WERI-Rb-1 (cell line): ENCODE measurements at places on chromosomes 6 and 20.

DNA sequence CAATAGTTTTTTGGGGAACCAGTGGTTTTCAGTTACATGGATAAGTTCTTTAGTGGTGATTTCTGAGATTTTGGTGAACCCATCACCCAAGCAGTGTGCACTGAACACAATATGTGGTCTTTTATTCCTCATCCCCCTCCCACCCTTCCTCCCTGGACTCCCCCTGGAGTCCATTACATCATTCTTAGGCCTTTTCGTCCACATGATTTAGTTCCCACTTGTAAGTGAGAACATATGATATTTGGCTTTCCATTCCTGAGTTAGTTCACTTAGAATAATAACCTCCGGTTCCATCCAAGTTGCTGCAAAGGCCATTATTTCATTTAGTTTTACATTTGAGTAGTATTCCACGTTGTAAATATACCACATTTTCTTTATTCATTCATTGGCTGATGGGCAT, 28.3 kb downstream of the RPP40 start:
- DNase-seq, result no peak

DNA sequence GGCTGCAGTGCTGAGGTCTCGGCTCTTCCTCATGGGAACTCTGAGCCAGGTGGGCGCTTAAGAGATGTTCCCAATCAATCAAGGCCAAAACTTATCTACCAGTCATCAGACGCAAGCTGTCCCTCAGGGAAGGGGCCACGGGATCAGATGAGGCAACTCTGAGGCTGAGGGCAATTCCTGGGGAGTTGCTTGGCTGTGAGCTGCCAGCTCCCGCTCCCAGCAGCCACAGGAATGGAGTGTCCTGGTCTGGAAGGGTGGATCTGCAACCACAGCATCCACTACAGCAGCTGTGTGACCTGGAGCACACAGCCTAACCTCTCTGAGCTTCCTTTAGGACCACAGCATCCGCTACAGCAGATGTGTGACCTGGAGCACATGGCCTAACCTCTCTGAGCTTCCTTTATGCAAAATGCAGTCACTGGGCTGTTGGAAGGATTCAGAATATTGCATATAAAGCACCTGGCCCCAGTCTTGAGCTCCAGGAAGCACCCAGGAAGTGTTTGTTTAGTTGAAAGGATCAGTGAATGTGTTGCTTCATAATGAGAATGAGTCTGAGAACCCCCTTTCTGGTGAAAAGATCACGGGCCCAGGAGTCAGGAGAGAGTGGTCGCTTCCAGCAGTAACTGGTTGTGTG, 60.9 kb downstream of the TFAP2C start:
- DNase-seq, result no peak

GRCh38 chr6:122758927-122759334, 20.6 kb upstream of the FABP7 start:
- DNase-seq, result no peak

DNA sequence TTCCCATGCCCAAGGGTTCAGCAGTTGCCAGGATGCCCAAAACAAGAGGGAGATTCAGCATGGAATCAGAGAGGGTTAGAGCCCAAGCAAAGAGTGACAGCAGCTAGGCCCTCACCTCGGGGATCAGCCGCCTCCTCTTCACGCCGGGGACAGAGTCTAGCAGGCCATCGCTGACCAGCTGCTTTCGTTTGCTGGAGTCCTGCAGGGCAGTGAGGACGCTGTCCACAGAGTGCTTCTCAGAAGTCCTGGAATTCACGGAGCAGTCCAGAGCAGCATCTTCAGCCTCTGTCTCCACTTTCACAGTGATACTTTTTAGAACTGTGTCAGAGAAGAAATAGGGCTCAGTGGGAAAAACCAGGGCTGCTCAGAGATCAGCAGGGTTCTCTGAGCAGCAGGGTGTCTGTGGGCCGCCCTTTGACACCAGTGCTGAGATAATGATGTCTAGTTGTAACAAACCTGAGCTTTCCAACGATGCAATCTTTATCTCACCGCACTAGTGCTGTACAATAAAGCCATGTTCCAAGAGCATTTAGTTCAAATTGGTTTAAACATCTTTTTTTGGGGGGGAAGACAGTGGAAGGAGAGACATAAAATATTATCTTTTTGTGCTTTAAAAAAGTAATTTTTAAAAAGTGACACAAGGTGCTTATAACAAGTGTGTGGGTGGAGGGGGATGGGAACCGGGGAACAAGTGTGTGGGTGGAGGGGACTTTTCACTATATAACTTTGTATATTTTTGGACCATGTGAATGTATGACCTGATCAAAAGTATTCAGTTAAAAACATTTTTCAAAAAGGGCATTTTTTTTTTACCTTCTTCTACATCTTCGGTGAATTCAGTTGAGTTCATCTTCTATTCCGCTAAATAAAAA, 16.6 kb downstream of the BEND3 start:
- no peak for DNase-seq

DNA sequence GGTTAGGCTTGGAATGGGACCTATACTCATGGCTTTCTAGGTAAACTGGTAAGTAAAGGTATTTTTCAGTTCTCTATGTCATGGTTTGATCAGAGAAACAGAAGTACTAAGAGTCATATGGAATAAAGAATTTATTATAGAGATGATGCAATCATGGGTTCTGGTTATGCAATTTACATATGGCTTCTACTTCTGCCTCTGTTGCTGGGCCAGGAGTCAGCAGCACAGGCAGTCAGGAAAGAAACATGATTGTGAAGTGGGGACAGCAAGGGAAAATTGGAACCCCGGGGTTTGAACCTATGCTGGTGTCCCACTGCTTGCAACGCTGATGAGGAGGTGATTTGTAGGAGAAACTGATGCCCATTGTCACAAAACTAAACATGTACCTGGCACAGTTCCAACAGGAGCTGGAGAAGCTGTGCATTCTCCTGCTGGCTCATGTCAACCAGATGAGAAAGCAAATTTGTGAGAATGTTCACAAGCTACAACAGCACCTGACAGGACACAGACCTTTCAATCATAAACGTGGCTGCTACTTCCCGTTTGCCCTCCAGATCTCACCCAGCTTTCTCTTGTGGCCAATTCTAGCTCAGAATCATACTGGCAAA, 887.1 kb downstream of the TFAP2A start:
- no peak for DNase-seq

GRCh38 chr6:85975957-85976356, 333.3 kb upstream of the SYNCRIP start:
- DNase-seq, result no peak

DNA sequence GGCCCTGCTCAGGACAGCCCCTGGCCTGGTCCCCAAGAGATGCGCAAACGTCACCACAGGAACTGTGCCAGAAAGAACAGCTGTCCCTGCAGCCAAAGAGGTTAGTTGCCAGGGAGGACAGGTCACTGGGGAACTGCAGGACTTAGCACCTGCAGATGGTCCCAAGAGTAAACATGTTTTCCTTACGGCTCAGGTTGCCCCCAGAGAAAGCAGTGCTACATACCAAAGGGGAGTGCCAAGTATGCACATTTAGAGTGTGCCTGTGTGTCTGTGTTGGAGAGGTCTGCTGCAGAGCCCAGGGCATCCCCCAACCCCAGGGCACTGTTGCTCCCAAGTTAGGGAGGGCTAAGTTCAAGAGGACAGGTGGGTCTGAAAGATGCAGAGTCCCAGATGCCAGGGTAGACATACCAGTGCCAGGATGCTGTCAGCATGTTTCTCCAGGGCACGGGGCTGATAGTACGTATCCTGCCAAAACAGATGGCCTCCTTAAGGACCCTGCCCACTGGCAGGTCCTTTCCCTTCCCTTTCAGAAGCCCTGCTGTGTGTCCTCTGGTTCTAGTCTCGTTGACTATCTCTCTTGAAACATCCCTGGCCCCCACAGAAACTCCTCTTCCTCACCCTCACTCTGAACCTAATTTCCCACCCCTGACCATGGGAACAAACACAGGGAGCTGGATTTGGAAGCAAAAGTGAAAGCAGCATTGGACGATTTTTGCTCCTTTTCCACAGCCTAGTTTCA, 1.3 kb downstream of the ABHD16A start:
- DNase-seq, result no peak

GRCh38 chr6:170087941-170088581, 202.8 kb downstream of the DLL1 start:
- DNase-seq, result no peak

GRCh38 chr6:52909531-52909930, at the start of gene GSTA3:
Gene GSTA3 (minus strand): TSS chr6:52909698. CDS start chr6:52905834, 3,864 bp downstream.
- DNase-seq, result no peak

GRCh38 chr20:12925863-12926793, 82.6 kb upstream of the SPTLC3 start:
- DNase-seq, result no peak

GRCh38 chr6:5462856-5463255, 201.5 kb downstream of the FARS2 start:
- DNase-seq, result no peak

DNA sequence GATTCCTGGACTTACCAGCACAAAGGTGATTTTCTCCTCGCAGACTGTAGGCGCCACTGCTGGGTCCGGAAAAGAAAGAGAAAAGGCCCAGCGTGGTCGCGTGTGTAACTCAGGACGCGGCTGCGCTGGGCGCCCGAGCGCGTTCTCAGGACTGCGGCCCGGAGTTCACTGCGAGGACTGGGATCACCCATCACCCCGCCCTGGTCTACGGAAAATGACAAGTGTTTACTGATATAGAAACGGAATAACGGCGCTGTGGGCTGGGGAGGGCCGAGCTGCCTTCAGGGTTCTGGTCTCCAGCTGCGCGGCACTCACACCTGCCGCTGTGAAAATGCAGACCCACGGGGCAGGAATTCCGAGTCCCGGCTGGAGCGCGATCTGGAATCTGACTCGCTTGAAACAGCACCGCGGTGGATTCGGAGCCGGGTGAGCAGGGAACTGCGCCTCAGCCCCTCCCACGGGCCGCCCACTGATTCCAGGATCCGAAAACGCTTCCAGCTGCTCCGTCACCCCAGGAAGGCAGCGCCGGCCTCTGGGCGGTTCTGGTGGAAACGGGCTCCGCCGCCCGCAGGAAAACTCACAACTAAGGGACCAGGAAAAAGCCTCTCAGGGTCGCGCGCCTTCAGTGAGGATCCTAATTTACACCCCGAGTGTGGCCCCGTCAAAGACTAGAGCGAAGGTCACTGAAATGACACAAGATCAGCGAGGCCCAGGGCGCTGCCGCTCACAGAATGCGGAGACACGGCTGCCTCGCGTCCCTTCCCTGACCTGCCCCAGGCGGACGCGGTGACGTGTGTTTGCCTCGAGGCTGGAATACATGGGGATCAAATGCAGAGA, 34.5 kb downstream of the HLA-A start:
- DNase-seq, result peak; percentile 81

GRCh38 chr20:52102126-52102525, 89.5 kb downstream of the ZFP64 start:
- DNase-seq, result no peak

DNA sequence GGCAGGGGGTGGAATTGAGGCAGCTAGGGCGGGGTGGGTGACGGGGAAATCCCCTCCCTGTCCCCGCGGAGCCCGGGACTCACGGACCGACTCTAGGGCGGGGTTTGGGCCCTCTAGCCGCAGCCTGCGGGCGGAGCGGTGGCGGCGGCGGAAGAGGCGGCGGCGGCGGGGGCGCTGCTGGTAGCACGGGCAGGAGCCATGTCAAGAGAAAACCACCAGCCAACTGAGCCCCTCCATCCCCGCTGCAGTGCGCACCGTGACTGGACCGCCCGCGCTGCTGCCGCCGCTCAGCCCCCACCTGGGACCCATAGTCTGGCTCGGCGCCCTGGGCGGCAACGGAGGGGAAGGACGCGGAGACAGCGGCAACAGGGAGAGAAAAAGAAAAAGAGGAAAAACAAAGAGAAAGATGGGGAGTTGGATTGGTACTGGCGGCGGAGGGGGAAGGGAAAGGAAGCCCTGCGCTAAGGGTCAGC, 1.2 kb upstream of the C6orf62 start:
- peak; percentile 60 for DNase-seq

GRCh38 chr6:154280521-154280920, 76.1 kb downstream of the IPCEF1 start:
- DNase-seq, result no peak

DNA sequence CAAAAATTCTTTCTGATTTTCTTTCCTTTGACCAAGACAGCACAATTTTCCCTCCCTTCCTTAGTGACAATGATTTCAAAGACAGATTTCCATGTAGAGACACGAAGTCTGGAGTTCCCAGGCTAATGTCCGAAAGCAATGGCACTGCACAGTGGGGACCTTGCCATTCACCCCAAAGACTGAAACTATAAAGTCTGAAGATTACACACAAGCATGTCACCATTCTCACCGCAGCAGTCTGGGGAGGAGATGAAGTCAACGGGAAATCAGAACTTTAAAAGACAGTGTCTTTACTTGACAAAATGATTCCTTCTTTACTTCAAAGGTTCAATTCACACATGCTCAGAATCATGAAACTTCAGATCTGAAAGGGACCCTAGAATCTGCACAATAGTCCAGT, 8.3 kb downstream of the B4GALT5 start:
- no peak for DNase-seq

- no peak for DNase-seq
These were observed 36.0 kb downstream of the ADNP start for GRCh38 chr20:50895111-50895830.

- DNase-seq, result no peak
These were observed 142.3 kb downstream of the ATXN1 start for GRCh38 chr6:16618962-16619361.

GRCh38 chr6:122809001-122809400, 19.9 kb downstream of the SMPDL3A start:
- DNase-seq, result no peak

DNA sequence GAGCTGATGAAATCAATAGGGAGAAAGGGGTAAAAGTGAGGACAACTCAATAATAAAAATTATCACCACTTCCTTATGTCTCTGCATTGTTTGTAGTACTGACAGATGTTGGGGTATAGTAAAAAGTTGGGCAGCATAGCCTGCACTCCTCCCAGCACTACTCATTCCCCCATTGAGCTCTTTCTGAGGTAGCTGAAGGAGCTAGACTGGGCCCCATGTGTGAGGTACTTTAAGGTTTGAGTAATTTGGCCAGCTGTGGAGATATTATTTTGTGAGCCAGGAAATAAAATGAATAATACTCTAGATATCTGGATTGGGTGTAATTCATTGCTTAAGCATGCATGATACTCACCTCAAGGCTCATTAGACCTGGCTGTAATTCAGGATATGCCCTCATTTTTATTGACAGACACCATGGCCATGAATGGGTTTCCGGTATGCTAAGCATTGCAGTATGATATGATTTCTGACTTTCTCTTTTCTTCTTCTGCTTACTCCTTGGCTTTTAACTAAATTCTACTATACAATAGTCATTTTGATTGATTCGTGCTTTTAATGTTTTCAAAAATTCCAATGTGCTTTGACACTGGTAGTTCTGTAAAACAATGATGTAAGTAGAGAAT, 283.9 kb upstream of the RIMS1 start:
- no peak for DNase-seq

- no peak for DNase-seq
These were observed 224.3 kb upstream of the ARID1B start for GRCh38 chr6:156552849-156553248.

DNA sequence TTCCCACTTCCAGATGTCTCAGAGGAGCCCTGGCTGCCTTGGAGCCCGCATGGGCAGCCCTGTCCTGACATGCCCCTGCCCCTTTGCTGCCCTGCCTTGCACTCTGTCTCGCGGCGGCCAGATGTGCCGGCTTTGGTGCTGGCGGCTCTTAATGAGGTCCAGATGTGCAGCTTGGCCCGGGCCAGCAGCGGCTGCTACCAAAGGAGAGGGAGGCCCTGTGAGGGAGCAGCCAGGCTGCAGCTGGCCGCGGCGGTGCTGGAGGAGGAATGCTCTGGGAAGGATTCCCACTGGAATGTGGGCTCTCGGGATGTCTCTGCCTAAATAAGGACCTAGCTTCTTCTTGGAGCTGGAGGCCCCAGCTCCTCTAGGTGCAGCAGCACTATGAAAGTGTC, 72.4 kb downstream of the FGD2 start:
- no peak for DNase-seq

GRCh38 chr6:160919723-160920440, 71.7 kb upstream of the MAP3K4 start:
- DNase-seq, result no peak
